ENCODE measurements at places on chromosomes 1 and 21.

DNA sequence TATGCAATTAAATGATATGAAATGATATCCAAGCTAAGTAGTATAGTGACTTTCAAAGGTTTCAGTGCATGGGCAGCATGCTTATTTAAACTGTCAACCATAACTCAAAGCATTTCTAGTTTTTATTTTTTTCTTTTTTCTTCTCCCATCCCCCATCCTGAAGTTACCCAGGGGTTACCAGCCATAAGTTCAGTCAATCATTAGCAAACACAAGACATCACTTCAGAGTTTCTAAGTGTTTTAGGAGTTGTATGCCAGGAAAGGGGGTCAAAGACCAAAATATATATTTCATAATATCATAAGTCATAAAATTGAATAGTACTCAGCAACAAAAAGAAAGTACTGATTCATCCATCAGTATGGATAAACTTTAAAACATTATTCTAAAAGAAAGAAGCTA is 28.7 kb downstream of the DHX9 start:
- no peak for DNase-seq

- DNase-seq: no peak
Observed at GRCh38 chr1:30705698-30706097, 17.7 kb downstream of the MATN1 start.

DNA sequence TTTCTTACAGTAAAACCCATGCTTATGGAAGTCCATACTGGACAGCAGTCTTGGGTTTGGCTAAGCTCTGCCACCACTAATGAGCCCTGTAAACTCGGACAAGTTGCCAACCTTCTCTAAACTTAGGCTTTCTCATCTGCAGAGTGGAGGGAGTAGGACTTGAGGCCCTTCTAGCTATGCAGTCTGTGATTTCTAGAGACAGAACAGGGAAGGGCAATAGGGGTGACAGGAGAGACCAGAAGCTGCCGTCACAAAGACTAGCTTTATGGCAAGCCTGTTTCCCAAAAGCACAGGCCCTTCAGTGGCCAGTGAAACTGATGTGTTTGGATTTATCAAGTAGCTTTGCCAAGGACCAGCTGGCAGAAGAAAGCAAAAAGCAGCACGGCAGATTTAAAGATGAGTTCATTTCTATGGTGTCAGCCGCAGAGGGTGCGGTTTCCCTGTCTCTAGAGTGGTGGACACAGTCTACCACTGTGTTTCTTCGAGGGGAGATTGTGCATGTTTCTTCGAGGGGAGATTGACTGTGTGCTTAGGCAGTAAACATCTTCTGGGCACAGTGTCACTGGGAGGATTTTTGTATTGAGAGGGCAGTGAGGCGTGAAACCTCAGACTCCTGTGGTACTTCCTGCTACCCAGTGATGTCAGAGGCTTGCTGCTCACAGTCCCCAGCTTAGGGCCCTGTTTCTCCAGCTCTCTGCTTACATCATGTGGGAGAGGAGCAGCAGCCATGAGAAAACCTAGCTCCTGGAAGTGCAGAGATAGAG is 119.0 kb downstream of the ROR1 start:
- peak; percentile 1 for DNase-seq

DNA sequence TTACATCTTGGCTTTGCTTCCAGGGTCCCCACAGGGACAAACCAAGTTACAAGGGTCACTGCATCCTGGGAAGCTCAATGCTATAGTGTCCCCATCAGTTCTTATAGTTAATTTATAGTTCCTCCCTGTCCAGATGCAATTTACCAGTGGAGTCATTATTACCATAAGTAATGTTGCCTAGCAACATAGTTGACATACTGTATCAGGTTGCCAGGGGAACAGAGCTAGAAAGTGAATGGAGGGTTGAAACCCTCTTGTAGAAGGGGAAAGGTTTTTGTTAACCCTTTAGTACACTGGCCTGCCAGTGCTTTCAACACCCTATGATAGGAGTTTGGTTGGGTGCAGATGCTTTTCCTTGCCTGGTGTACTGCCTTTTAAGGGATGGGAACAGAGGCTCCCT is 34.3 kb upstream of the TTC4 start:
- no peak for DNase-seq

DNA sequence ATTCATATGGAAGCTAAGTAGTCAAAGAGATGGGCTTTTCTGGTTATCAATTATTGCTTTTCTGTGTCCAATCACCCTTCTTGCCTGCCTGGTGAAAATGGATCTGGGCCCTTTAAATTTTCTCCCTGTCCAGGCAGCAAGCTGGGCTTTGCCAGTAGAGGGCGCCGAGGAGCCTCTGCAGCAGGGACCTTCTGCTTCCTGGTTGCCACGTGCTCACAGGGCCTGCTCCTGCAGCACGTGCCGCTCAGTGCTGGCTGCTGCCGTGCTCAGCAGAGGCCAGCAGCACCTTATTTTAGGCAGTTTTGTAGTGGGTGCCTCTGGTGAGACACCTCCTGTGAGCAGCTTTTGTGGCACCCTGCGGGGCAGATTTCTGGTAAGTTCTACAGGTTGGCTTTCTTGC is 4.0 kb downstream of the ACTL8 start:
- no peak for DNase-seq

- peak; percentile 72 for DNase-seq
Observed at GRCh38 chr1:201511941-201512539, 5.1 kb upstream of the CSRP1 start.

DNA sequence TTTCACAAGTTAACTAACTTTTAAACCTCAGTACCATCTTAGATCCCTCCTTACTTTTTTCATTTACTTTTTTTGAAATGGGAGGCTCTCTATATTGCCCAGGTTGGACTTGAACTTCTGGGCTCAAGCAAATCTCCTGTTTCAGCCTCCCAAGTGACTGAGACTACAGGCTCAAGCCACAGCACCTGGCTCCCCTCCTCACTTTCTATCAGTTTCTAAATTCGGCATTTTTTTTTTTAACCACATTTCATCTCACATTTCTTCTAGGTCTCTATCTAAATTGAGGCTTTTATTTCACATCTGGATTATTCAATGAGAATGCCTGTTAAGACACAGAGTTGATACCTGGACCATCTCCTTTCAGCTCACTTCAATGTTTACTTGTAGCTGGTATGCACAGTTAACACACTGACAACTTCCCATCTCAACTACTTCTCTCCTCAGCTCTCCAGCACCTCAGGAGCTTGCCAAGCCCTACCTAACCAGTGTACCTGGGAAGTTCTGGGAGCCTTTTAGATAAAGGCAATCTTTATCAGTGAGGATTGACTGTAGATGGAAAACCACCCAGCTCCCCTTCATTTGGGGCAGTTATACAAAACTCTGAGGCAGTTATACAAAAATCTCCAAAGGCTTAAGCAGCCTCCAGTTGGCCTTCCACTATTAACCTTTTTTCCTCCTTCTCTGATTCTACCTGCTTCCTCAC is 3.4 kb downstream of the USP33 start:
- DNase-seq: no peak

GRCh38 chr21:45004059-45004422 is 64.2 kb downstream of the SLX9 start:
- no peak for DNase-seq

DNA sequence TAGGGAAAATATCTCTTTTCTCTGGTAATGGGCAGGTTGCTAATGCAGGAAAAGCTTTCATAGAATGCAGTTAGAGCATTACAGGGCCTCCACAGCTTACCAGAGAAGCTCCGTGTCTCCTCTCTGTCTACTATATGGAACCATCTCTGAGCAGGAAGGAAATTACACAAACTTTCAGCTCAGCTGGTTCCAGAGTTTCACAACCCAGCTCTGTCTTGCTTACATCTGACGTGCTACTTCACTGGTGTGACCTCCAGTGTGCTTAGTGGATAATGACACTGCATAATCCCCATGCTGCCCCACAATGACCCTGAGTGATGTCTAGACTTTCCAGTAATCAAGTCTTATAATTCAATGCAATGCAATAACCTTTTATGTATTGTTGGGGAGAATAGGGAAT is 4.3 kb upstream of the FGGY start:
- DNase-seq: peak; percentile 97

DNA sequence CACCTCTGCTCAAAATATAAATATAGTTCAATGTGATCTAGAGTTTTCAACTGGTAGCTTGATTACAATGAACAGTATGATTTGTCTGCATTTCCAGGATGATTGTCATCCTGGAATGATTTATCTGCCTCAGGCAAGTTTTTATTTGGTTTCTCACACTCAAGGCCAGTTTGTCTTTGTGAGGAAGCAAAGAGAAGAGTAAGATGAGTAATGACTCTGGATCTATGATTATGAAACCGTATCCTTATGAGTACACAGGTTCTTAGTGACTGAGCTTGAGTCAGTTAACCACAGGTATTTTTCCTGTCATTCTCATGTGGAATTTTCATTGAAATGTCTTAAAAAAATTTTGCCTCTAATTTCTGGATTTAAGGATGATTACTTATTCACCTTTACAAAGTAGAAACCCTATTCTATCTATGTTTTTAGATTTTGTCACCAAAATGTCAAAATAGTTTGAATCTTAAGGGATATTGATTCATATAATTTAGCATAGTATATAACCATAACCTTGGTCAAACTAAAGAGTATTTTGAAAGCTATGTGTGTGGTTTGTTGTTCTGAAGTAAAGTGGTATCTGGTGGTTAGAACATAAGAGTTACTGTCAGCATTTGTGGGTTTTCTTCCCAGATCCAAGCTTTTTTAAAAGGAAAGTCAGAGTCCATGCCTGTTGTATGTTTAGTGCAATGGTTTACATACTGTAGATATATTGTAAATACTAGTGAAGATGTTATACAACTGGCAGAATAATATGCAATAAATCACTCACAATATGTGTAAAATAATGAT is 145.0 kb downstream of the RASAL2 start:
- peak; percentile 52 for DNase-seq

GRCh38 chr1:84975035-84975434 is 21.9 kb downstream of the MCOLN2 start:
- DNase-seq: no peak

- DNase-seq: peak; percentile 16
Observed at GRCh38 chr1:224169718-224170270, 13.2 kb upstream of the DEGS1 start.

DNA sequence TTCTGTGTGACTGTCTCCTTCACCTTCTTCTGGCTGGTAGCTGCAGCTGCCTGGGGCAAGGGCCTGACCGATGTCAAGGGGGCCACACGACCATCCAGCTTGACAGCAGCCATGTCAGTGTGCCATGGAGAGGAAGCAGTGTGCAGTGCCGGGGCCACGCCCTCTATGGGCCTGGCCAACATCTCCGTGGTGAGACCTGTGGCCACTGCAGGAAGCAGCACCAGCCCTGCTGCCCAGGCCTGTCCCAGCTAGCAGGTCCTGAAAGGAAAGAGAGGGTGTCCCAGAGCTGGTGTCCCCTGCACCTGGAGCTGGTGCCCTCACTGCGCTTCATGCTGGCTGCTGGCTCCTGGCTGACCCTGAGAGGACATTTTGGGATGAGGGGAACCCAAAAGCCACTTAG is 5.9 kb upstream of the ATXN7L2 start:
- no peak for DNase-seq

DNA sequence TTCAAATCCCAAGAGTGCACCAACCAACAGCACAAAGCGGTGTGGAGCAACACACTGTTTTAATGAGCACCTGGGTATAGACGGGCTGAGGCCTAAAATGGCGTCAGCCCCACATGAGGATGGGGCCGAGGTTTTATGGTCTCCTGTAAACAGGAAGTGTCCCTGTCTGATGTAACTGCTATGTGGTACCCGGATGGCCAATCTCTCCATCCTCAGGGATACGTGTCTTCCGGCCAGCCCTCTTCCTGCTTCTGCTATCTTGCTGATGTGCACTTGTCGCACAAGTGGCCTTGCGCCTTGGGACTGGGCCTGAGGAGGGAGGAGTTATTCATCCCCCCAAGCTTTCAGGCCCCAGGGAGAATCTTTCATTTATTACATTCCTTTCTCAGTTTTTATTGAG is 73.5 kb downstream of the CNST start:
- DNase-seq: no peak

Data from suppressor macrophage treated with lipopolysaccharide for 4 hours (primary cell).